ENCODE measurements at places on chromosomes 7 and 10.

GRCh38 chr7:131080754-131081153, 246.9 kb upstream of the MKLN1 start:
- no peak for DNase-seq

GRCh38 chr10:71010730-71011129, 122.4 kb upstream of the PCBD1 start:
- DNase-seq: no peak

- no peak for DNase-seq
Measured at GRCh38 chr7:116071629-116072028, 41.1 kb upstream of the TFEC start.

GRCh38 chr10:124943301-124944092, 1.6 kb downstream of the ZRANB1 start:
- DNase-seq: no peak

GRCh38 chr10:4022473-4022872, 237.5 kb upstream of the KLF6 start:
- DNase-seq: no peak

DNA sequence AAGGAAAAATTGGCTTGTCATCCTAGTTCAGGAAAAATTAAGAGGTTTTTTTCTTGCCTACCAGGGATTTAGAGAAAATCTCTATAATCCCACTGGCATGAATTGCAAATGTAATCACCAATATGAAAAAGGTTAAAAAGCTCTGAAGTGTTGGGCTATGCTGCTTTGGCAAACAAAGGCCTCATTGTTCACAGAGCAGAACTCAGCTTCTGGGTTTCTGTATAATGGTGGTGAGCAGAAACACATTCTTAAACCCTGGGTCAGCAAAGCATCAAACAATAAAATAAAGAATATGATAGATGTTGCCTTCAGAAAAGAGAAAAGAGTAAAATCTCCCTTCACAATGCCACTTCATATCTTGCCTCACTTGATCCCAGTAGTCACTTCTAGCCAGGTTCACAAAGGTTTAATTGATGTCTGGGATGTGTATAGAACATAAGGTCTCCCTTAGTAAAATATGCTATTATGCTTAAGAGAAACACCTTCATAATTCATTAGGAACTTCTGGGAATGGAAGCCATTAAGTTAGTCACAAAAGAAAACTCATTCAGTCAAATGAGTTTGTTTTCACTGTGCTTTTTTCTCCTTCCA, 1255.5 kb upstream of the PHF14 start:
- no peak for DNase-seq

GRCh38 chr10:34029455-34029854, 695.0 kb upstream of the NRP1 start:
- DNase-seq: no peak

DNA sequence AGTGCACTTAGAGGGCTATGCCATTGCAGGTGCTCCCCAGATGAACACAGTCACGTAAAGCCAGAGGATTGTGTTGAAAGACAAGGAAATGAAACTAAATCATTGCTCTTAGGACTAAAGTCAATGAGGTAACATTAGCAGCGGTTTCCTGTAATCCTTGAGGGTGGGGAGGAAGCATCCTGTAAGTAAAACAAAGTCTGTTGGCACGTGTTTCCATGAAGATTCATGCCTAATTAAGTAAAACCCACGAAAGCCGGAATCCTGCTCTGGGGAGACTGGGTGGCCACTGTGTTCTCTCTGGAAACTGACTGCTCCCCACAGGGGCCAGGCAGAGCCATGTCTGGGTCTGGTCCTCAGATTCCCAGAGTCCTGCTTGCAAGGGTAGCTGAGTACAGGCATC, 18.3 kb downstream of the STEAP1B start:
- DNase-seq: no peak

DNA sequence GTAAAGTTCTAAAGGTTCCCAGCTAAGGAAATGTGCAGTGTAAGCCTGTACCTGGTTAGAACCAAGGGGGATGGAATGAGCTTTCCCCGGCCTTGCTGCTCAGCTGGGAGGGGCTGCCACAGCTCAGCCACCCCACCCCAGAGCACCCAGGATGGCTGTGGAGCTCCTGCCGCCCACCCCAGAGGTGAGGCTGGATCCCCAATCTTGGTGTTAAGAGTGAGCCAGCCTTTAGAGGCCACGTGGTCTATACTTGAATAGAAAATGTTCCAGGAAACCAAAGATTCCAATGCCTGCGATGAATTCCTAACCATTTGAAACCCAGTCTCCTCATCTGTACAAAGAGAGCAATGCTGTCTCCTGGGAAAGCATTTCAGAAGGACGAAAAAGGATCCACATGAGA, 16.5 kb downstream of the DIP2C start:
- DNase-seq: no peak

- no peak for DNase-seq
Measured at GRCh38 chr10:96556003-96556402, 30.8 kb downstream of the TM9SF3 start.

- no peak for DNase-seq
Measured at GRCh38 chr10:59752278-59752940, 846 bp downstream of the MRLN start.

DNA sequence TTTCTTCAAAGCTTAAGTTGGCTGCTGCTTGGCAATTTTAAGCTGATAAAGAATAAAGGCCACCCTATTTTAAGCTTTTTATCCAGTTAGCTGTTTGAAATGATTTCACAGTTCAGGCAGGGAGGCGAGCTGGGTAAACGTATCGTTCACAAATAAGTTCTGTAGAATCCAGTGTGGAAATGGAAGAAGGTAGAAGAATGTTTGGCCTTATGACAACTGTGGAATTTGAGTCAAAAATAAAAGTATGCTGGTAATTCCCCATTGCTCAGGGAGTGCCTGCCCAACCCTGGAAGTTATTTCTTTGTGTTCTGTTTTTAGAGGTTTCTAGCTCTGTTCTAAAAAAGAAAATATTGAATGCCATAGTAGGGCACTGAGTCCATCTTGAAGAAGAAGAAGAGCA, 113.1 kb downstream of the ARL4A start:
- DNase-seq: no peak

- DNase-seq: no peak
Measured at GRCh38 chr7:8638076-8638475, 204.7 kb downstream of the NXPH1 start.

DNA sequence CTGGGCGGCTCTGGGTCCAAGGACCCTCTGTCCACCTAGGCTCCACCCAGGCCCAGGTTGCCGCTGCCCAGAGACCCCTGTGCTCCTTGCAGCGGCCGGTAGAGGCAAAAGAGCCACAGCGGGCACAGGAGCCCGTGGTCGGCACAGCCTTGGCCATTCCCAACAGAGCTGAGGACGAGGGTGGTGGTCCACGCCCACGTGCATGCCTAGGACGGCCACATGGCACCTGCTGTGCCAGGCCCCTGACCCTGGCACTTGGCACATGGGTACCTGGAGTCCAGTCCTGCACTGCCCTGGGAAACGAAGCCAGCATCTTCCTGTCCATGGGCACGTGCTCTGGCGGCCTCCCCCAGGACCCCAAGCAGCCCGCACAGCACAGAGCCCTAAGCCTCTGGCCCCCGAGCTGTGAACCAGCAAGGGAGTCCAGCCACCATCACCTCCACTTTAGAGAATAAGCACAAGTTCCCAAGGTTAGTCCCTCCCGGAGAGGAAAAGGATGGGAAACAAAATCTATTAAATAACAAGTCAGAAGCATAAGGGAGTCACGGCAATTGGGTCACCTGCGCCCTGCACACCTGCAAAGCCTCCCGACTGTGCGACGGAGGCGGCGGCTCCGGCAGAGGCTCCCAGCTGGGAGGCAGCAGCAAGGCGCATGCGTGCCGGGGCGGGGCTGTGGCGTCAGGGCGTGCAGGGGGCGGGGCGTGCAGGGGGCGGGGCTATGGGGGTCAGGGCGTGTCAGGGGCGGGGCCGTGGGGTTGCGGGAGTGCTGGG, 59.1 kb downstream of the STK32C start:
- DNase-seq: peak; percentile 52

DNA sequence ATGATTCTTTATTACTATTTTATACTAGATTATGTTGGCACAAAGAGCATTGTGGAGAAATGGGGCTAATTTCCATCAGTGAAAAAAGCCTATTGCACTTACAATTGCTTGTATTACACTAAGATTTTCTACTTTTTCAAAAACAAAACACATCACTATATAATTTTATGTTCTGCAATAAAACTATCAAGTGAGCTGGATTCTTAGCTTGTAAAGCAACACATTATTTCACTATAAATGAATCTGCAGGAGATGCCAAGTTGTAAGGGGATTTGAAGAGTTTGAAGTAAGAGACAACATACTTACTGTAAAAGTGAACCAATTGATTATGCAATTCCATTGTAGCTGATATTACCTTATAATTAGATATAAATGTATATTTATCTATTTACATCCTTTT, 333.3 kb upstream of the SEMA3D start:
- no peak for DNase-seq

DNA sequence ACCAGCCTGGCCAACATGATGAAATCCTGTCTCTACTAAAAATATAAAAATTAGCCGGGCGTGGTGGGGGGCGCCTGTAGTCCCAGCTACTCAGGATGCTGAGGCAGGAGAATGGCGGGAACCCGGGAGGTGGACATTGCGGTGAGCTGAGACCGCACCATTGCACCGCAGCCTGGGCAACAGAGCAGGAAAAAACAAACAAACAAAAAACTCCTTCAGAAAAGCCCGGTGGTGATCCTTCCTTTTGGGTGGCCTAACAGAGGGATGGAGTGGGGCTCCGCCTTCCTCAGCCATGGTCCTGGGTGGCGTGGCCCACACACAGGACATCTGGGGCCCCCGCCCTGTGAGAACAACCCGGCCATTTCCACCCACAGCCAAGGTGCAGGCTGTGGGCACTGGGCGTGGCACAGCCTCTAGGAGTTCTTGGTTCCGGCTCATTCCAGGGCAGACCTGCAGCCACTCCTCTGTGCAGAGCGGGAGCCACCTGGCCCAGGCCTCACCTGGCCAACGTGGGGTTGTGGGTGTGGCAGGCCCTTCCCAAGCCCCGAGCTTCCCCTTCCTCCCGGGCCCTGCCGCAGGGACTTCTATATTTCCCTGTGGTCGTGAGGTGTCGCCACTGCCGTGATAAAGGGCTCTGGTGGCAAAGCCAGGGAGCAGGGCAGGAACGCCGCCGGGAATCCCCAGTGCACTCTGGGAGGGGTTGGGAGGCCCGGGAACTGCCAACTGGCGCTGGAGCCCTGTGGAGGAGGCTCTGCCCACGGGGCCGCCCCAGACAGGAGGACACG, 37.6 kb downstream of the GET4 start:
- DNase-seq: no peak

DNA sequence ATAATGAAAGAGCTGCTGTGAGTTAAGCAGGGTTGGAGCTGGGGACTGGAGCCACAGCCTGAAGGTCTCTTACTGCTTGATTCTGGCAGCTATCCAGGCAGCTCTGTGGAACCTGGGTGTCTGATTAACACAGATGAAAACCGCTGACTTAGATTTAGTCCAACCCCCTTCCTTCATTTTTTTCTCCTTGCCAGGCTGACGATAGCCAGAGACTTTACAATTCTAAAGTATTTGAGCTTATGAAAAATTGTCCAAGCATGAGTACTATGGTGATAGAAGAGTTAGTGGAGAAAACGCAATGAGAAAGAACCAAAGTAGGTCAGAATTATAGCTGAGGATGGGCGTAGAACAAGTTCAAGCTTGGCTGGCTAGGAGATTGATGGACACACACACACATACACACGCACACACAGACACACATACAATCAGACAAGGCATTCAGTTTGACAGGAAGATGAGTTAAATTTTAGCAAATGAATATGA, 13.5 kb upstream of the GPR85 start:
- DNase-seq: no peak

DNA sequence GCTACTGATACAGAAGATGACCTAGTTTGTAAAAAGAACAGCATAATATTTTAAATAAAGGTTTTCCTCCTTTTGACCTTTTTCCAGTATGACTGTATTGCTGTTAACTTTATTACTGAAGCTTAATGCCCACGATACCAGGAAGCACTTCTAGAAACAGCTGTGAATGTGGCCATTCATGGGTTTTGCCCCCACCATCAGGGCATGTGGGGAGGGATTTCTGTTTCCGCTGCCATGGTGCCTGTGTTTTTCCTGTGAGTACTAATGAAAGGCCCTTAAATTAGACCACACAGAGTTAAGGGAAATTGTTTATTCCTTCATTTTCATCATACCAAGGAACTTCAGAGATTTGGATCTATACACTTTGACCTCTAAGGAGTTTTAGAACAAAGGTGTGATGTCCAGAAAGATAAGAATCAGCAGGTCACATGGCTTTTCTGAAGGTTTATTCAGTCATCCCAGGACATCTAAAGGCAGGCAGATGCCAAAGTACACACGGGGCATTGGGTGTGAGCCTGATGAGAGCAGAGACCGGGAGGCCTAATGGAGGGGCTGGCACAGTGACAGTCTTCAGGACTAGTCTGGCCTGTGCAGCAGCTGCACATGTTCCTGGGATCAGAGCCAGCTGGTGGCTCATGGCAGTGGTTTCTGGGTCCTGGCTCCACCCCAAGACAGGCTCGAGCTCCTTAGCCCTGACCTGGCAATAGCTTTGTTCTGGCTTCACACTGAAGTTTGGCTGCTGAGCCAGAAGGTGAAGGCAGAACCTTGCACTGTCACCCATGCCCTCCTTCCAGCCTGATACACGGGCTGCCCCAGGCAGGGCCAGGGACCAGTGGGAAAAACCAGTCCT, 190.9 kb downstream of the REEP3 start:
- no peak for DNase-seq

GRCh38 chr7:18859318-18859717, 258.1 kb downstream of the TWIST1 start:
- no peak for DNase-seq

DNA sequence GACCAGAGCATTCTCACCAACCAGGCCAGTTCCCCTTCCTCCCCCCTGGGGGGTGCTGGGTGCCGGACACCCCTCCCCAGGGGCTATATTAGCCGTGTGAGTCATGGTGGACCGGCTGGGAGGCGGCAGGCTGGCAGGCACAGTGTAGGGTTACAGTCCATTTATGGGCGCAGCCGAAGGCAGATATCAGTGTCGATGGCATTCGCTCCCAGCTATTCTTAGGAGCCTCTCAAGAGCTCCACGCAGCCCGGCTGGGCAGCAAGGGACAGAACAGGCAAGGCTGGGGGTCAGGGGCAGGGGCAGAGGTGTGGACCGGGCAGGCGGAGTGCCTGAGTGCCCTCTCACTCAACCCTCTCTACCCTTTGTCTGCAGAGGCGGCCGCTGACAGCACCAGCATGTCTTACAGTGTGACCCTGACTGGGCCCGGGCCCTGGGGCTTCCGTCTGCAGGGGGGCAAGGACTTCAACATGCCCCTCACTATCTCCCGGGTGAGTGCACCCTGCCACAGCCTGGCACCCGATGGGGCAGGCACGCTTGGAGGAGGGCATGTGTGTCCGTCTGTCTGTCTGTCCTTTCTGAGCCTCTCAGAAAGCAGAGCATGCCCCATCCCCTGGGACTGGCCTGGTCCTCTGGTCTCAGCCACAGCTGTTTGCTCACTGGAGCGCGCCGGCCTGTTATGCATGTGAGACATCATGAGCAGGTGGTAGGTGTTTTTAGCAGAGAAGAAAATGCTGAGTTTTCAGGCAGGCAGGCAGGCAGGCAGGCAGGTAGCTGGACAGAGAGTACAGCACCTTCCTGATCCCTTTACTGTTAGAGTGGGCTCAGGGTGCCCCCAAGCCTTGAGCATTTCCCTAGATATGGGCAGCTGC, at the start of gene LDB3:
LDB3 (plus strand) TSS at position 215 of the 869 bp plus-strand sequence; CDS start at position 396, 181 bp downstream.
- no peak for DNase-seq

- no peak for DNase-seq
Measured at GRCh38 chr7:88316456-88316855, 9.8 kb upstream of the STEAP4 start.

All from stimulated activated CD8-positive, alpha-beta memory T cell treated with anti-CD3 and anti-CD28 coated beads, Interleukin-15, amount 100 ng/mL, for 48 hours (primary cell).